Placental pericyte (primary cell): ENCODE measurements at places on chromosomes 1 and 21. TPM values are rescaled to one million over a fixed set of nuclear protein-coding genes. Genes with fewer than 3 reads are reported as not detected.

Gene PAX7
- not detected in 2 replicates for total RNA-seq

Gene LCE1C
- total RNA-seq: not detected in 2 replicates

Gene NTMT2
- not detected in 2 replicates for total RNA-seq

Gene AXDND1
- 0.43 and 0.44 TPM in 2 replicates for total RNA-seq

Gene CRP
- not detected in 2 replicates for total RNA-seq

Gene OR2T35
- not detected in 2 replicates for total RNA-seq

Gene VSIG8
- total RNA-seq: 0.22 and 0.43 TPM in 2 replicates

Gene CACHD1
- total RNA-seq: 4.2 and 7.7 TPM in 2 replicates

Gene STUM
- not detected in 2 replicates for total RNA-seq

Gene EPHA10
- not detected in 2 replicates for total RNA-seq

Gene SLC44A5
- total RNA-seq: under 0.01 TPM in 2 replicates

Gene WNT9A
- total RNA-seq: 0.14 and 0.66 TPM in 2 replicates

Gene CFHR2
- total RNA-seq: not detected in 2 replicates

Gene SPRR2B
- not detected in 2 replicates for total RNA-seq

Gene ALG14
- 2.2 and 4.9 TPM in 2 replicates for total RNA-seq

Gene CHIA
- total RNA-seq: not detected in 2 replicates

Gene SPRR2F
- total RNA-seq: not detected in 2 replicates

Gene B3GALT5
- 1.1 and 2.6 TPM in 2 replicates for total RNA-seq

Gene ZNF593OS
- total RNA-seq: not detected in 2 replicates

Gene FABP3
- total RNA-seq: 15.2 and 263 TPM in 2 replicates

Gene DNAH14
- 12.7 and 15.0 TPM in 2 replicates for total RNA-seq

Gene KRTAP13-2
- not detected in 2 replicates for total RNA-seq

Gene HAO2
- total RNA-seq: not detected in 2 replicates

Gene SNRNP40
- total RNA-seq: 67.8 and 141 TPM in 2 replicates

Gene RBP7
- total RNA-seq: not detected in 2 replicates

Gene CA14
- not detected in 2 replicates for total RNA-seq

Gene CD84
- 0.14 TPM in 1 of 2 replicates, not detected in the other for total RNA-seq

Gene SPRR2A
- not detected in 2 replicates for total RNA-seq

Gene FAM167B
- 0.88 and 1.0 TPM in 2 replicates for total RNA-seq

Gene HEYL
- 0.57 TPM in 1 of 2 replicates, not detected in the other for total RNA-seq

Gene ZNF683
- not detected in 2 replicates for total RNA-seq

Gene FAM72B
- 1.5 and 4.6 TPM in 2 replicates for total RNA-seq

Gene LCE3D
- not detected in 2 replicates for total RNA-seq

Gene C1orf198
- 80.7 and 83.8 TPM in 2 replicates for total RNA-seq

Gene LIPI
- not detected in 2 replicates for total RNA-seq

Gene SMPDL3B
- 0.22 TPM in 1 of 2 replicates, not detected in the other for total RNA-seq

Gene DCST1
- total RNA-seq: not detected in 2 replicates

Gene NTNG1
- 0.22 and 8.6 TPM in 2 replicates for total RNA-seq

Gene IVL
- 0.14 TPM in 1 of 2 replicates, not detected in the other for total RNA-seq

Gene RXRG
- total RNA-seq: not detected in 2 replicates

Gene GBP7
- total RNA-seq: not detected in 2 replicates

Gene VPS13D
- total RNA-seq: 32.0 and 39.1 TPM in 2 replicates

Gene RHOU
- total RNA-seq: 1.3 and 28.9 TPM in 2 replicates

Gene NPHS2
- total RNA-seq: not detected in 2 replicates

Gene MYBPH
- total RNA-seq: 0.88 and 1.4 TPM in 2 replicates

Gene LCE1F
- not detected in 2 replicates for total RNA-seq

Gene KRTAP19-3
- not detected in 2 replicates for total RNA-seq
